ENCODE measurements at places on chromosomes 5 and 9.

- DNase-seq: no peak
Observed at GRCh38 chr9:19117039-19117716, 10.1 kb downstream of the PLIN2 start.

GRCh38 chr9:129481424-129481809, 139.5 kb downstream of the C9orf50 start:
- DNase-seq: no peak

DNA sequence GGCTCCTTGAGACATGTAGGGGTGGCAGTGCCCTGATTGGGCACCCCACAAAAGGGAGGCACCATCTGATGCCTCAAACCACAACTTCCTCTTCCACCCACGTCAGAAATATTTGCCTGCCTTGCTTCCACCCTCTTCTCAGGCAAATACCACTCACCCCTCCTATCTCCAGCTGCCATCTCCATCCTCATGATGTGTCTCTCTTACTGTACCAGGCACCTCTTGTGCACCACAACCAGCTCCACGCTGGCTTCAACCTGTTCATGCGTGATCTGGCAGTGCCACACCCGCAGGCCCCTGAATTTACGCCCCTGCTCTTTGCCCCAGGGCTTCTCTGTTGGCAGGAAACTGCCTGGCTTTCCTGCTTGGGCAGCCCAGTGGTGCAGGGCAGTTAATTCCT, 87.8 kb upstream of the HSPA9 start:
- peak; percentile 88 for DNase-seq

DNA sequence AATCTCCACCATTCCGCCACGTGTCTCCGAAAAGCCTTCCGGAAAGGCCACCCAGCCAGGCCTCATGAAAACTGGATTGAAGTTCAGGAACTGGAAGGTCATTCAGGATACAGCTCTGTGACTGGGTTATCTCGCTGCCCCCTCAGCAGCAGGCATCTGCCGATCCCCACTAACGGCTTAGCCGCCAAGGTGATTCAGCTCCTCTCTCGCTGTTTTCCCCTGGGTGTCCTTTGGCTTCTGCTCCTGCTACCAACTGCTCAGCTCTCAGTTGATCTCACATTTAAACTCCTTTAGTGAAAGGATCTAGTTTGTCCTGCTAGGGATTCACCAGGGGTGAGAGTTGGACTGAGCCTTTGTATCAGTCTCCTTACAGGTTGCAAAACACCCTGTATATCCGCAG, 2.2 kb upstream of the GDNF start:
- DNase-seq: no peak

GRCh38 chr5:80931411-80931810, 28.8 kb upstream of the RASGRF2 start:
- DNase-seq: no peak

DNA sequence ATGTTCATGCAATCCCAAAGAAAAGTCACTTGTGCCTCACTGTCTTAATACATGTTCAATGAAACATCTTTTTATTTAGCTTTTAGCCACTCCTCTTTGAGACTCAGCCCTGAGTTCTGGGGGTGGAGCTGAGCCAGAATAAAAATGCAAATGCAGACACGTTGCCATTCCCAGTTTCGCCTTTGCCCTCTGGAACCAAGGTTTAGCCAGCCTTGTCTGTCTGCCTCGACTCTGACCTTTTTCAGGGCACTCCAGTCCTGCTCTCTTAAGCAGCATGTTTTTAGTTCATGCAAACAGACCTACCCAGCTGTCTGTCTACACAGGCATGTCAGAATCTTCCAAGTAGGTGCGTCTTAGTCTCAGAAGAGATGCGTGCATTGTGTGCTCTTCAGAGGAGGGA, 82.2 kb upstream of the RANBP3L start:
- DNase-seq: no peak

GRCh38 chr9:34759432-34760134, 49.6 kb upstream of the CCL21 start:
- no peak for DNase-seq

DNA sequence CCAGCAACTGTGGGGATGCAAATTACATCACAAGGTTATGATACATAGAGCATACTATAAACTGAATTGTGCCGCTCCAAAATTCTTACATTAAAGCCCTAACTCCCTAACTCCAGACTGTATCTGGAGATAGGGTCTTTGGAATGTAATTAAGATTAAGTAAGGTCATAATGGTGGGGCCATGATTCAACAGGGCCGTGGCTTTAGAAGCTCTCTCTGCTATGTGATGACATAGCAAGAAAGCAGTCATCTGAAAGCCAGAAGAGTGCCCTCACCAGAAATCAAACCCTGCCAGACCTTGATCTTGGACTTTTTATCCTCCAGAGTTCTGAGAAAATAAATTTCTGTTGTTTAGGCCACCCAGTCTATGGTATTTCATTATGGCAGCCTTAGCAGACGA, 123.9 kb downstream of the FBXL17 start:
- no peak for DNase-seq

GRCh38 chr9:111108946-111109345, 70.7 kb upstream of the LPAR1 start:
- no peak for DNase-seq

DNA sequence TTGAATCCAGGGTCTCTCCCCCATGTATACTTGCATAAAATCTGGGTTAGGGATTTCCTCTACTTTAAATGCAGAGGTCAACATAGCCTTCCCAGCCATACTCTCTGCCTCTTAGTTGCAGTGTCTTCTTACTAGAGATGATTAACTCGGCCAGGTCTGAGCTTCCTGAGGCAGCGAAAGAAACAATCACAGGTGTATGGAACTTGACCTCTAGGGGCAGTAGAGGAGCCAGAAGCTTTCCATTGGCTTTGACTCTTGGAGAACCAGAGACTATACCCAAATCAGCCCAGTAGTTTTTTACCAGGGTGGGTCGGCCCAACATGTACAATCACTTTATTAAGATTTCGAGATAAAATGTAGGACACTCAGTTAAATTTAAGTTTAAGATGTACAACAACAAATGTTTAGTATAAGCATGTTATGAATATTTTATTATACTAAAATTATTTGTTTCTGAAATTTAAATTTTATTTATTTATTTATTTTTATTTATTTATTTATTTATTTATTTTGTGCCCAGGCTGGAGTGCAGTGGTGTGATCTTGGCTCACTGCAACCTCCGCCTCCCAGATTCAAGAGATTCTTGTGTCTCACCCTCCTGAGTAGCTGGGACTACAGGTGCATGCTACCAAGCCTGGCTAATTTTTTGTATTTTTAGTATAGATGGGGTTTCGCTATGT, 48.0 kb upstream of the DMRT3 start:
- DNase-seq: peak; percentile 29

GRCh38 chr5:148297731-148298130, 14.5 kb upstream of the SPINK7 start:
- DNase-seq: no peak

- no peak for DNase-seq
Observed at GRCh38 chr9:120608421-120608820, 28.5 kb upstream of the CDK5RAP2 start.

DNA sequence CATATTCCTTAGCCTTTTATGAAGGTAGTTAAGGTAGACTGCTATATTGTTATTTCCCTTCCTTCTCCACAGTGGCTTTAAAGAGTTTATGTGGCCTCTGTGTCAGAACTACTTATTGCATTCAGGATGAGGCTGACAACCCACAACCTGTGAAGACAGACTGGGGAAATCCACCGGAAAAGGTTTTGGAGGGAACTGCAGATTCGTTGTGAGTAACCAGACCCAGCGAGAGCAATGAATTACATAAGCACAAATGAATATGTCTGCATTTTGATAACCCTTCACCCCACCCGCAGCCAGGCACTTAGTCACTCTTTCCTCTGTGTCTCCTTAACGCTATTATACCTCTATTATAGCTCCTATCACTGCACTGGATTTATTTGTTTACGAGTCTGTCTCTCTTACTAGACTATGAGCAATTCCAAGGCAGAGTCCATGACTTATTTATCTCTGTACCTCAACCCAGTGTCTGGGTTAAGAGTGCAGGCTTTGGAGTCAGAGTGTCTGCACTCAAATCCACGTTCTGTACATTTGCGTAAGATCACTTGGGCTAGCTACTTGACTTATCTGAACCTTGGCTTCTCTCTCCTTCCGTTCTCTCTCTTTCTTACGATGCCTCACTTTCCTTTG, 19.2 kb downstream of the KCTD16 start:
- no peak for DNase-seq

DNA sequence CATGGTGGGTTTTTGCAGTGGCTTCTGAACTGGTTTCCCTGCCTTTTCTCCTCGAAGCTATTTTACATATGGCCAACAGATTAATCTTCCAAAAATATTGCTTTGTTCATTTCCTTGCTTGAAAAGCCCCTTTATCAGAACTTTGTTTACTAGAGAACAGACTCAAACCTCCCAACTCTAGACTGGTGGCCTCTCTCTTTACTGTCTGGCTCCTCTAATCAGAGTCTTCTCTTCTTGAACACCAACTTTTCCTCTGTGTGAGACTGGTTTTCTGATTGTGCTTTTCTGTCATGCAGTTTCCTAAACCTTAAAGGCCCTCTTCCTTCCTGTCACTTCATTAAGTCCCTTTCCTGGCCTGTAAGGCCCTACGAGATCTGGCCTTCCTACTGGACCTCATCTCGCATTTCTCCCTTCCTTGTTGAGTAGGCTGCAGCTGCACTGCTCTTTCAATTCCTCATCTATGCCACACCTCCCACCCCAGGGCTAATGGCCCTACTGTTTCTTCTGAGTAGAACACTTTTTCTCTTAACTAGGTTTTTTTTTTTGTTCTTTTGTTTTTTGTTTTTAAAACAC, 5.7 kb downstream of the C9orf43 start:
- DNase-seq: peak; percentile 61

DNA sequence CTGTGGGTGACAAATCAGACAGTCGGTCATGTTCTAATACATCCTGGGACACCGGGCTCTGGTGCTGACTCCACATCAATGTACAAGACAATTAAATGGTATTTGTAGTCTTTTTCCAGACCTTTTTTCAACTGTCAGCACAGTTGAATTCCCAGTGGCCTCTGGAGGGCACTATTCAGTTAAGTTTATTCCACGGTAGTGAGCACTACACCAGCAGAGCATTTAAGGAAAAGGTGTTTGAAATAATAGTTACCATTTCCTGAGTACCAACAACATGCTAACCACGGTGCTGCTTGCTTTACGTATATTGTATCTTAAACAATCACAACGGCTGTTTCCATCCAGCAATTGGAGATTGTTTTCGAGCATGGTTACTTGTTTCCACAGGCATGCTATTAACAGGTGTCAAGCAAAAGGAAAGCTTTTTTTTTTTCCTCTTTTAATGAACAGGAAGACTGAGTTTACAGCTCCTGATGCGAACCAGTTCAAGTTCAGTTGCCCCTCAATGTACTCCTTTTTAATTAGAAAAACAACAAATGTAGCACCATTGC, 186.7 kb downstream of the PDZD2 start:
- no peak for DNase-seq

GRCh38 chr5:135333732-135334515, 65.1 kb downstream of the MACROH2A1 start:
- no peak for DNase-seq

DNA sequence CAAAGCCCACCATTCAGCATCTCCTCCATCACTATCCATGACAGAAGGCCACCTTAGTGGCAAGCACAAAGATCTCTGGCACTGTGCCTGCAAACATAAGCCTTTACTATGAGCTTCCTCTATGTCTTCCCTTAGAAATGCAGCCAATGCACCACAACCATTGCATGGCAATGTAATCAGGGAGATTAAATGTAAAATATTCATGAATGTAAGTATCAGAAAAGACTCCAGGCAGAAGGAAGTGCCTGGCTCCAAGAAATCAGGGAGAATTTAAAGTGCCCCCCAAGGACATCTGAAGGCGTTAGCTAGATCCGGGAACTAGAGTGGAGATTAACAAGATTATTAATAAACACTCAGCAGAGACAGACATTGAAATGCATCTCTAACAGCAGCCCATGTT, 32.5 kb upstream of the MYORG start:
- no peak for DNase-seq

DNA sequence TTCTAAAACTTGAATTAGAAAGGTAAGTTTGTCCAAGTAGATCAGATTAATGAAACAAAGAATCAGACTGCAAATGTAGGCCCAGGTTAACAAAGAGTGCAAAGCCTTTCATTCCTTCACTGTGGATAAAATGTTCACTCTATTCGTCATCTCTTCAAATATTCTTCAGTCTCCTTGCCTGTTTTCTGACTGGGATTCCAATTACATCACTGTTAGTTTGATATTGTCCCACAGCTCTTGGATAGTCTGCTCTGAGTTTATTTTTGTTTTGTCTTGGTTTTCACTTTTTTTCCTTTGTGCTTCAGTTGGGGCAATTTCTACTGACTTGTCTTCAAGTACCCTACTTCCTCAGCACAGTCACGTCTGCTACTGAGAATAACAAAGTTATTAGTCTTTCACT, 38.5 kb upstream of the GZMA start:
- DNase-seq: no peak

- no peak for DNase-seq
Observed at GRCh38 chr5:6322163-6322713, 56.1 kb downstream of the MED10 start.

- no peak for DNase-seq
Observed at GRCh38 chr5:78404682-78405293, 44.4 kb downstream of the SCAMP1 start.
